ENCODE measurements at places on chromosomes 16 and 17.

DNA sequence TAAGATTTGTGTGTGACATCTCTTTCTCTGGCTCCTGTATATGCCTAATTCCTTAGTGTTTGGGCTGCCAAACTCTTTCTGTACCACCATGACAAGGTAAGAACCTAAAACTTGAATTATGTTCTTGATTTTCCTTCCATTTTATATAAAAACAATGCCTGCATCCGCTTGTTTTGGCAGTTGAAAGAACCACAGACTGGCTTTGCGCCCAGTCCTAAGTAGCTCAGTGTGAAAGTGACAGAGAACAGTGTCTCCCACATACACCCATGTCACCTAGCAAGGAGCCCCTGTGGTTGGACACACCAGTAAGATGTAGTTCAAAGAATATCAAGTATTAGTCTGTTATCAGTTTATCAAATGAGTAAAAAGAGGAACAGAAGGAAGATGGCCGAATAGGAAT lies 40.7 kb upstream of the SLC6A2 start:
- DNase-seq = no peak

GRCh38 chr16:52364500-52364899 lies 182.4 kb downstream of the TOX3 start:
- no peak for DNase-seq

DNA sequence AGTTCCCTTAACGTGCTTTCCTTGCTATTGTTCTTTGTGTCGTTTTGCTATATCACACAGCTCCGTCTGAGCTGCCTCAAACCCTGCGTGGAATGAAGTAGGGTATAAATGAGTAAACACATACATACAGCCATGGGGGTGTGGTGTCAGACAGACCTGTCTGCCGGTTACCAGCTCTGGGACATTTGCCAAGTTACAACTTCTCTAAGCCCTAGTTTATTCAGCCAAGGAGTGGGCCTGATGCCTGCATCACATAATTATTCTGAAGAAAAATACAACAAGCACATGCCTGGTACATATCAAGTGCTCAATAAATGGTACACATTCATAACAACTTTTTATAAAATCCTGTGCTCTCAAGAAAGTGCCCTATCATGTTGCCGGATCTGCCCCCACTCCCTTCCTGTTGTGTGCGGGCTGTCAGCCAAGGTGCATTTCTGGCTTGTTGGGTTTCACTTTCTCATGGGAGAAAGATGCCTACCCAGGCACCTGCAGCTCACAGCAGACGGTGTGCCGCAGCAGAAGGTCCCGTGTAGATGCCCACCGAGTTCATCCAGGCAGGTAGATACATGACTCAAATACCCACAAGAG lies 30.5 kb downstream of the SMPD3 start:
- peak; percentile 58 for DNase-seq

- DNase-seq = peak; percentile 81
These were observed at the start of gene PRR29 for GRCh38 chr17:63998050-63998720. Gene PRR29, plus strand, starts transcription at chr17:63998351. Its CDS starts 14 bp downstream, at chr17:63998365.

- DNase-seq = no peak
These were observed 414.4 kb downstream of the SHISA9 start for GRCh38 chr16:13315642-13316427.

- no peak for DNase-seq
These were observed 58.3 kb upstream of the AKTIP start for GRCh38 chr16:53561101-53561888.

- DNase-seq = no peak
These were observed 51.3 kb downstream of the EPN2 start for GRCh38 chr17:19288453-19288852.

DNA sequence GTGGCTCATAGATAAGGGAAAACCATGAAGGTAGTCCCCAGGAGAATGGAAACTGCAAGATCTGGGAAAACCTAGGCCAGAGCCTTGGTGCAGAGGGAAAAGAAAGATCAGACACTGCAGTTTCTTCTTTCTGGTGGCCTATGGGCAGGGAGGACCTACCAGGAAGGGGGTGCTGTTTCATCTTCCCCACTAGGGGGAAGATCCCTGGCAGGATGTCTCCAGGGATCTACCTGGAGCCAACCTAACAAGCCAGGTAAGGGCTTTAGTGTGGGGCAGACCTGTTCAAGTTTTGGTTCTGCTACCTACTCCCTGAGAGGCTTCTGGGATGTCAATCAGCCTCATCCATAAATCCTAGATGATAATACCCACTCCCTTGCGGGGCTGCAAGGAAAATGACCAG lies 21.4 kb downstream of the TOM1L2 start:
- DNase-seq = no peak

DNA sequence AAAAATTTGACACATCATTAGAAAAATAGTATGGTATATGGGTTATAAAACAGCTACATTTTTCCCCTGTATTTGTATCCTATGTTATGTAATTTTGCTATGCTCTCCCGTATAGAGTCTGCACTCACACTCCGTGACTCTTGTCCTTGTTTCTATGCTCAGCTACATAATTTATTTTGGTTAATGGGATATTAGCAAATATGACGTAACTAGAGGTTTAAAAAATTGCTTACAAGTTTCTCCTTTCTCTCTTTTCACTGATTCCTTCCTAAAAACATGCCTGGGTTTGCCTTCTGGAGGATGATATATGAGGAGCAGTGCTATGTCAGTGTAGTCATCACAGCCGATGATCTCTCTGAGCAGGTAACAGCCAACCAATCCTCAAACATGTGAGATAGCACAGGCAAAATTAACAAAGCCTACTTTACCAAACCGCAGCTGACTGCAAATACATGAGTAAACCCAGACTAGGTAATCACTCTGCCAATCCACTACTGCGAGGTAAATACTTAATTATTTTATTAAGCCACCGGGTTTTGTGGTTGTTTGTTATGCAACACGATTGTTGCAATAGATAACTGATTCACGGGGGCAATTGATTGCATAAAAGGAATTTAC lies 126.9 kb downstream of the KIF2B start:
- DNase-seq = no peak

- DNase-seq = no peak
These were observed 21.8 kb downstream of the LYRM9 start for GRCh38 chr17:27871407-27871806.

DNA sequence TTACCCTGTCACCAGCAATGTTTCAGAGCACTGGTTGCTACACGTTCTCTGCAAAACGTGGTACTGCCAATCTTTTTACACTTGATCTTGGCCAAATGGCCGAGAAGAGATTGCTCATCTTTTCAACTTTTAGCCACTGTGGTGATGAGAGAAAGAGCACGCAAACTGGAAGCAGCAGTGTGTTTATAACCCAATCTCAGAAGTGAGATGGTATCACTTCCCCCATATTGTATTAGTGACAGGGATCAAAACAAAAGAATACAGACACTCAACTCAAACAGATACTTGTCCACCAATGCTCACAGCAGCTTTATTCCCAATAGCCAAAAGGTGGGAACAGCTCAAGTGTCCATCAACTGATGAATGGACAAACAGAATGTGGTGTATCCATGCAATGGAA lies 72.1 kb upstream of the FA2H start:
- no peak for DNase-seq

GRCh38 chr16:8585041-8585440 lies 5.3 kb downstream of the TMEM114 start:
- no peak for DNase-seq

DNA sequence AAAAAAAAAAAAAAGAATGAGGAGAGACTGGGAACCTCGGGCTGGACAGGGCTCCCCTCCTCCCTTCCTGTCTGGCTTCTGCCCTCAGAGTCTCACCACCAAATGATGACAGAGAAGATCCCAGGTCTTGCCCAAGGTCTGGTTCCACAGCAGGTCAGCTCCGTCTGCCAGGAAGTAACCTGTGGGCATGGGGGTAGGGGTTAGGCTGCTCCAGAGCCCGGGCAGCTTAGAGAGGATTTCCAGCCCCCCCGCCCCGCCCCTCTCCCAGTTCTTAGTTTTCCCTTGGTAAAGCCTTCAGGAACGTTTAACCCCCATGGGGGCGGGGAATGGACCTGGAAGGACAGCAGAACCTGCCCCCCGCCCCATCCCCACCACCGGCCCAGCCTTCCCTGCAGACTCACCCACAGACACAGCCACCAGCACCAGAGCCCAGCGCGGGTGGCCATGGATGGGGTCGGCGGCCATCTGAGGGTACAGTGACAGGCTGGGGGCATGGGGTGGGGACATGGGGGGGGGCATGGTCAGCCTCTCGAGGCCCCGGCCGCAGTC lies 700 bp downstream of the TLCD2 start:
- DNase-seq = no peak

GRCh38 chr16:177981-178667 lies 1.6 kb downstream of the HBA1 start:
- no peak for DNase-seq

- DNase-seq = no peak
These were observed 47.5 kb downstream of the ADCY7 start for GRCh38 chr16:50313596-50314478.
